Activated T-helper 1 cell treated with anti-CD3 and anti-CD28 coated beads, Interleukin-2, amount 50 U/mL, for 16 hours (primary cell): ENCODE measurements at places on chromosomes 13 and 19.

DNA sequence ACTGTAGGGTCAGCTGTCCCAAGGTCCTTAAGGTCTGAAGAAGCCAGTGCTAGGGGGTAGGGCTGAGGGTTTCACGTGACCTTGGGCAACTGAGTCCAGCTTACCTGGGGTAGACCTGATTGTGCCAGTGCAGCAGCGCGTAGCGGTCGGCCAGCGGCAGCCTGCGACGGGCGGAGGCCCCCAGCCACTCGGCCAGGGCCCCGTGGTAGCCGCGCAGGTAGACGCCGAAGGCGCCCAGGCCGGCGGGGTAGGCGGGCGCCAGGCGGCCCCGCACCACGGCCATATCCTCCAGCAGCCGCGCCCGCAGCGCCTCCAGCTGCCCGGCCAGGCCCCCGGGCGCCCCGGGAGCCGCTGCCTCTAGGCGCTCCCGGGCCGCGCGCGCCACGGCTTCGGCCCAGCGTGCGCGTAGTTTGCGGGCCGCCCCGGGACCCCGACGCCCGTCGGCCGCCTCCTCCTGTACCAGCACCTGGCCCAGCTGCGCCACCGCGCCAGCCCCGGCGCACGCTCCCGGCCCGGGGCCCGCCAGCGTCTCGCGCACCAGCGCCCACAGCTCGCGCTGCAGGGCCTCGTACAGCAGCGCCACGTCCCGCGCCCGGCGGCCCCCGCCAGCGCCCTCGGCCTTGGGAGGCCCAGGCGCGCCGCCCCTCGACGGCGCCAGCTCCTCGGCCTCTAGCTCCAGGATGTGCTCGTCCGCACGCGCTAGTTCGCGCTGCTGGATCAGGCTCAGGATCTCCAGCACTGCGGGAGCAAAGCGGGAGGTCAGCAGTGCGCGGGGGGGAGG lies 10.9 kb downstream of the EXOC3L2 start:
- DNase-seq = no peak

- DNase-seq = no peak
These were observed 4.9 kb downstream of the MBNL2 start for GRCh38 chr13:97226788-97227627.

GRCh38 chr13:78022164-78022877 lies 103.7 kb upstream of the EDNRB start:
- DNase-seq = no peak

GRCh38 chr13:36344173-36344572 lies 2.0 kb downstream of the SPART start:
- no peak for DNase-seq

DNA sequence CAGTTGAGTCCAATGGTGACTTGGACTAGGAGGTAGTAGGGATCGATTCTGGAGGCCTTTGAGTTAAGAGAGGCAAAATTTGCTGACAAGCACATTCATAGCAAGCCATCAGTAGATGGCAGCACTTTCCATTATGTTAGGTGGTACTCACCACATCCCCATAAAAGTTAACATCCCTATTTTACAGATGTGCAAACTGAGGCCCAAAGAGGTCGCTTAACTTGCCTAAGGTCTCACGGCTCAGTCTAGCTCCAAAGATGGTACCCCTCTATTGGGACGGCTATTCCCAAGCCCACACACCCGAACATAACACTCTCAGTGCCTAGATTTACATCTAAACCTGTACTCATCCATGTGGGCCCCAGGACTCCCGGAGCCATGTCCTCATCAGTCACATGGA lies 21.5 kb upstream of the FOSB start:
- no peak for DNase-seq

- DNase-seq = no peak
These were observed 1246.5 kb downstream of the UQCRFS1 start for GRCh38 chr19:27966390-27966816.
